ENCODE measurements at places on chromosomes 6 and 20.
A peak's percentile ranks its signal among the peaks of the same experiment; 100 is the strongest.

DNA sequence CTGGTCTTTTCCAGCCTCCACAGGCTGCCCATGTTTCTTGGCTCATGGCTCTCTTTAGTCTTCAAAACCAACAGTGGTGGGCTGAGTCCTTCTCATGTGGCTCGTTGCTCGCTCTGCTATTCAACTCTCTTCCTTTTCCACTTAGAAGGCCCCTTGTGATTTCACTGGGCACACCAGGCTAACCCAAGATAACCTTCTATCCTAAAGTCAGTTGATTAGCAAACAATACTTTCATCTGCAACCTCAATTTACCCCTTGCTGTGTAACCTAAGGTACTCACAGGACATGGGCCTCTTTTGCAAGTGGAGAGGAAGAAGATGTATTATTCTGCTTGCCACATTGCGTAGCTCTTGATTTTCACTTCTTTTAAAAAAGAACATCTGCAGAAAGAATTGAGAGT is 79.6 kb downstream of the UTRN start:
- no peak for DNase-seq

DNA sequence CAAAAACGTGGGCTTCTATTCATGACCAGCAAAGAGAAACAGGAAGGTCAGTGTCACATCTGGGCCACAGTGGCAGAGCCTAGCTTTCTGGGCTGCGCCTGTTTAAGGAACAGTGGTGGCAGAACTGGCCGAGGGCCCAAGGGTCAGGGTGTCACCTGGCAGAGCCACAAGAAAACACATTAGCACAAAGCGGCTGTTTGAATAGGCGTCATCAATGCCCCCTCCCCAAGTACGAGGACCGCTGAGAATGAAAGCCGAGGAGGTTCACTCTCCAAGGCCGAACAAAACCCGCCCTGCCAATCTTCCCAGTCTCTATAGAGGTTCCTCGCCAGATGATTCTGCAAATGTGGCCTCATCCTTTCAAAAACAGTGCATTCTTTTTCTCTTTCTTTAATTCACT is 125.2 kb upstream of the TRAF3IP2 start:
- DNase-seq = no peak

GRCh38 chr6:152068622-152069261 is 261.3 kb downstream of the ESR1 start:
- no peak for DNase-seq

DNA sequence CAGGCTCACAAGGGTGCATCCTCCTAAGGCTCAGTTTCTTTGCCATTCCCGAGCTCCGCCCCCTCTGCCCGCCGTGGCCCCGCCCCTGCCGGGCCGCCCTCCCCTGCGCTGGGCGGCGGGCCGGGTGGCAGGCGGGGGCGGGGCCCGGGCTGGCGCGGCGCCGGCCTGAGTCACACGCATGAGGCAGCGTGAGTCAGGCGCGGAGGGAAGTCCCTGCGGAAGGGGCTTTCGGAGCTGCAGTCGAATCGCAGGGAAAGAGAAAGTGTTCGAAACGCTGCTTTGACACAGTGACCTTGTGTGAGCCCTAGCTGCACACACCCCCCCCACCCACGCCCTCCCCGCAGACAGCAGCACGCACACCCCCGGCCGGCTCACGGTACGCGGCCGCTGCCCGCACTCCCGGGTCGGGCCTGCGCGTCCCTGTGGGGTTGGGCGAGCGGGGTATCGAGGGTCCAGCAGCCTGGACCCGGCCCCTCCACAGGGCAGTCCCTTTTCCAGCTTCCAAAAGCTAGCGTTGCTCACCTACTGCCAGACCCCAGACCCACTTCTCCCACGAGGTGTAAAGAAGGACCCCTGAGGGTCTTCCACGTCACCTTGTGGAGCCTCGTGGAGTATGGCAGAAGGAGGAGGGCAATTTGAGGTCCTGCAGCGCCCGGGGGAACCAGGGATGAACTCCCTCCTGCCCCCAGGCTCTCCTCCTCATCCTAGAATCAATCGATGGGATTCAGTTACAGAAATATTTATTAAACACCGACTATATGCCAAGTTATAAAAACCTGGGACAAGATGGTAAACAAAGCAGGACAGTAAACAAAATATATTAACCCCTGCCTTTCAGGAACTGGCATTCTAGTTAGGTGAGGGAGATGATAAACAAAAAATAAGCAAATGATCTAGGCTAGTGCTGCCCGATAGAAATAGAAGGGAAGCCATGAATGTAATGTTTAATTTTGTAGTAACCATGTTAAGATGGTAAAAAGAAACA is 12.4 kb upstream of the HMGA1 start:
- peak; percentile 83 for DNase-seq

DNA sequence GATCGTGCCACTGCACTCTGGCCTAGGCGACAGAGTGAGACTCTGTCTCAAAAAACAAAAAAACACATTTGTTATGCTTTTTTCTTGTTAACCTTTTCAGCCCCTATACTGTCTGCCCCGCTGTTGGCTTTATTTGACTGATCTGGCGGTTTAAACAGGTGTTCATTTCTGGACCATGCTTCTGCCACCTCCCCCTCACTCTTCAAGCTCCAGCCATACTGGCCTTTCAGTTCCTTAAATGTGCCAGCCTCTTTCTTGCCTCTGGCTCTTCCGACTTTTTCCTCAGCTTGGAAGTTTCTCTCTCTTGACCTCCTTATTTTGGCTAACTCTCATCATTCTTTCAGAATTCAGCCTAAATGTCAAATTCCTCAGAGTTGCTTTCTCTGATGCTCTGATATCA is 35.2 kb upstream of the TXLNB start:
- DNase-seq = no peak

- no peak for DNase-seq
These were observed 21.3 kb downstream of the PRR18 start for GRCh38 chr6:166286839-166287271.

DNA sequence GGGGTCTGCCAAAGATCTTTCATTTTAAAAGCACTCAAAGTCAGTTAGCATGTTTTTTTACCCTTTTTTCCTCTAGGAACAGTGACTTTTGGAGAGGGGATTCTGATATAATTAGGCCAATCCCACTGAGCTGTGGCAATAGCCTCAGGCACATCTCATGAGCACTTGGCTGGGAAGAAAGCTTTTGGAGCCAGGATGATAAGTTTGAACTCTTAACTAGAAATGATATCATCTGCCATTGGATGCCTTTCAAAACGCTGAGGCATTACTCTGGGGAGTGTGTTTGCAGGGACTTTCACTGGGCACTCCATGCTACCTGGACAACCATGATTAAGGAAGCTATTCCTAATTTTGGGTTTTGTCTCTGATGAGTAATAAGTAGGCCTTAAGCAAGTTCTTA is 3.7 kb downstream of the SCGN start:
- no peak for DNase-seq

DNA sequence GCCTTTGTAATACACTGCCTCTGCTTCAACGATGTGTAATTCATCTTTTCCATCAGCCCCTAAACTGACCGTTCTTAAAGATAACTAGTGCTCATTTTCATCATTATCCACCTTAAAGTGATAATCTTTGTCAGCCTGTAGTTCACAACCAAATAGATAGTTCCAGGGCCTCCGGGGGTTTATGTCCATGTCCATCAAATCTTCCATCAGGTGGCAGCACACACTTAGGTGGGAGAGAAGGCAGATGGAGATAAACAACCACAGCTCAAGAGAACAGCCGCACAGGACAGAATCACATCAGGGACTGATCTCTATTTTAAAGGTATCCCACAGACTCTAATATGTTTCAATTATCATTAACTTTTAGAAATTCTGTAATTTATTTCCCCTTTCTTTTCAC is 90.9 kb downstream of the LMBRD1 start:
- DNase-seq = no peak

DNA sequence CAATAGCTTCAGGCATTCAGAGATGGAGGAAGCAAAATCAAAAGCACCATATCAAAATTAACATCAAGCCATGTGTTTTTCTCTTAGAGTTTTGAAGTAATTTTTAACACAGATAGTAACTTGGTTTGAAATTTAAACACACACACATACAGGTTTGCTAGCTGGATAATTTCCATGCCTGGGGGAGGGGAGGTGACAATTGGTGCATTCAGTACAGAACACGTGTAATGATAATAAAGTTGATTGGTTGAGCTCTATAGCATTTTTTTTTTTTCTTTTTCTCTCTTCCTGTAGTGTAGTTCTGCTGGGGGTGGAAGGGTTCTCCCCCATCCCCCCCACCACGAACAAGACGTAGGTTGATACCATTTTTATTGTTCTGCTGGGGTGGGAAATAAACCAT is 564.8 kb downstream of the LMBRD1 start:
- DNase-seq = no peak

DNA sequence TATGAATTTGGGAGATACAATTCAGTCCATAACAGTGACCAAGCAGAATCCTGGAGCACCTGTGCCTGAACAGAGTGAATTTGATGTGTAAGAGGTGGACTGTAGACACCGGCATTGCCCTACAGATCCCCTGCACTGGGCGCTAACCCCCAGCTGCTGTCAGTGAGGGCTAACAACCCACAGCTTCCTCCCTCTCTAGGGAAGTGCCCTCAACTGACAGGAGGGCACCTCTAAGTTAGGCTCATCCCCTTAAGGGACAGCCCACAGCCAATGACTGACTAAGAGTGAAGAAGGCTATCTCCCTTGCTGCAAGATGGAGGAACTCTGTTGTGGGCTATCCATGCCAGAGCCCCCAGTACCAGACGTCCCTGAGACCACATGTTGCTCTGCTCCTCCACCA is 15.3 kb upstream of the BPIFB1 start:
- no peak for DNase-seq

DNA sequence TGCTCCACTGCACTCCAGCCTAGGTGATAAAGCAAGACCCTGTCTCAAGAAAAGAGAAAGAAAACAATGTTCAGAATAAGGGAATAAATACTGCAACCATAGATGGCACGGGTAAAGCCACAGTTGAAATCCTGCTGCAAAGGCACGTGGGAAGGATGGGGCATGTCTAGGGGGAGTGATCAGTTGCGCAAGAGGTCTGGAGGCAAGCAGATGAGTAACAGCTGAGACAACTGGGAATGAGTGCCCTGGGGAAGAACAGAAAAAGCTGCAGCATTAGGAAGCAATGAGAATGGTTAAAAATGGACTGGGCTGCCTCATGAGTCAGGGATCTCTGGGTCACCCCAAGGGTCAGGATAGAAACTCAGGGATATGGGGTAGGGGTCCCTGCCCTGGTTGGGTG is 96.3 kb downstream of the GMPR start:
- peak; percentile 59 for DNase-seq

DNA sequence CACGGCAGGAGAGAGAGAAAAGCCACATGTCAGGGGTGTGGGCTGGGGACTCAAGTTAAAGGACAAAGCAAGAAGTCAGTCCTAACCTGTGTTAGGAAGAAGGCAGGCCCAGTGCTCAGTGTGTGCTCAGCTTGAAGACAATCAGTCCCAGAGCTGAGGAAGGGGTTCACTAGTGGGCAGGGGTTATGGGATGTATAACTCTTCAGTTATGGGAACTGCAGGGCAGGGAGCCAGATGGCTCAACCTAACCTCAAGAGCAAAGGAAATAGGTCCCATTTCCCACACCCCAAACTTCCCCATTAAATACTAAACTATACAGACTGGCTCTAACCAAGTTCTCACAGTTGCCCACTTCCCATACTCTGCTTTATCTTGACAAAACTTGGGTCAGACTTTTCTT is 7.4 kb upstream of the SSTR4 start:
- no peak for DNase-seq

GRCh38 chr6:138235205-138235604 is 16.9 kb upstream of the PBOV1 start:
- DNase-seq = no peak

GRCh38 chr6:118876814-118877213 is 17.1 kb upstream of the ASF1A start:
- DNase-seq = no peak

GRCh38 chr6:142728910-142729481 is 216.0 kb downstream of the HIVEP2 start:
- DNase-seq = no peak

DNA sequence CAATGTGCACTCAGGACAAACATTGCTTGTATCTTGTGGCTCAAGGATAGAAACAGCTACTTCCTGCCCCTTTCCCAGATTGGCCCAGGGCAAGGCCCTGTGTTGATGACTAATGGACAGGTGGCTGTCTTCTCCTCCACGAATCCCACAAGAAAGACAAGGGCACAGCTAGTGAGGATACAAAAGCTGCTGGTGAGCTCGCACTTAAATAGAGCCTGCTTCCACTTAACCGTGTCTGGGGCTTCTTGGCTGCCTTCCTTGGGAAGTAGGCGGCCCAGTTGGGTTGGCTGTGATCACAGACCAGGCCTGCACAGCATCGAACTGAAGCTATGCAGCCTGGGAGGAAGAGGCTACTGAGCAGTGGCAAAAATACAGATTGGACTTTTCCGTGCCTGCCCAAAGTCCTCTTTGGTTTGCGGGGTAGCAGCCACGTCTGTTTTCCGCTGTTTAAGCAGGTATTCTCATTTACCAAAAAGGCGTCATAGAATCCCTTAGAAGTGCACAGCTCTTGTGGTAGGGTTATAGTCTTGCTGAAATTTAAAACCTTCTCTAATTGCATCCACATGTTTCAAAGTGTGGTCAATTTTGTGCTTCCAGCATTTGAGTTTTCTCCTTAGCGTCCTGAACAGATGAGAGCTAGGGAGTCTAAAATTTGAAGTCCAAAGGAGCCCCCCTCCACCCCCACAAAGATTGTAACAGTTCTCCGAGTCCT is 23.0 kb upstream of the NAA20 start:
- DNase-seq = no peak

- DNase-seq = no peak
These were observed 29.9 kb downstream of the LRRC1 start for GRCh38 chr6:53824714-53825113.

DNA sequence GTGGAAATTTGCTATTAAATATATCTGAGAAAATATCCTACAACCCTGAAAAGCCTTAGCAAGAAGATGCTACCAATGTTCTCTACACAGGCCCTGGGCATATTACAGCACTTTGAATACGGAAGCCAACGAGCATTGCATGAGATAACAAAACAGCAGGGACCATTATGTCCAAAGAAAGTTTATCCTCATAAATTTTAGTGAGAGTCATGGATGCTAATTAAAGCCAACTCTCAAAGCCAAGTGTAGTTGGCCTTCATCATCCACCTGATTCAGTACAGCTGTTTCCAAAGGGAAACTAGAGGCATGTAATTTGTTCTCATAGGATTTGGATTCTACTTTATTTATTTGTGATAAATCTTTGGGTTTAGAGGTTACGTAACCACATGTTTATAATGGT is 564.8 kb downstream of the RFPL4B start:
- DNase-seq = no peak

- no peak for DNase-seq
These were observed 292.6 kb upstream of the PREP start for GRCh38 chr6:105695461-105695860.

DNA sequence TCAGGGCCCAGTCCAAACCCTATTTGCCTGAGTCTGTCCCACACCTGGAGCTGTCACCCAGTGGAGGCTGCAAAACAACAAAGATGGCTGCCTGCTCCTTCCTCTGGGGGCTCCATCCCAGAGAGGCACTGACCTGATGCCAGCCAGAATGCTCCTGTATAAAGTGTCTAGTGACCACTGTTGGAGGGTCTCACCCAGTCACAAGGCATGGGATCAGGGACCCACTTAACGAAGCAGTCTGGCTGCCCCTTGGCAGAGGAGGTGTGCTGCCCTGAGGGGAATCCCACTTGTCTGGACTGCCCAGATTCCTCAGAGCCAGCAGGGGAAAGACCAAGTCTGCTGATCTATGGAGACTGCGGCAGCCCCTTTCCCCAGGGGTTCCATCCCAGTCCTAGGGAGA is 241.6 kb downstream of the CDH26 start:
- DNase-seq = no peak

Data from smooth muscle cell of the brain vasculature (primary cell).